Osteoblast (primary cell): ENCODE measurements at places on chromosomes 4 and X. TPM values are rescaled to one million over a fixed set of nuclear protein-coding genes. Genes with fewer than 3 reads are reported as not detected.

- DNase-seq: peak; percentile 97
Observed at GRCh38 chr4:4430492-4431195, 43.7 kb downstream of the NSG1 start.

- DNase-seq: no peak
Observed at GRCh38 chrX:131977619-131978018, 45.5 kb upstream of the STK26 start.

DNA sequence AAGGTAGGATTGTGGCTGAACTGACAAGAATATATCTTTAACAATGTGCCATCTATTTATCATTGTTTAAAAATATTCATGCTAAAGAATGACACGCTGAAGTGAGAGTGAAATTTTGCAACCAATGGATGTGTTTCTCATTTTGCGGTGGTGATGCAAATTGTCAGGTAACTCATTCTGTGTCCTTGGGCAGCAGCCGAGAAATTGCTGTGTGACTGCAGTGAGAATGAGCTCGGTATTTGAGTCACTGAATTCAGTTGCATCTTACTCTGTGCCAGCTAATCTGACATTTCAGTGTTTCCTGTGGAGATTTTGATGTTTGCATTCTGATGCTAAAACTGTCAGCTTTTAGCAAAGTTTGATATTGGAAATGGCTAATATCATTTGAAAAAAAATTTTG is 28.1 kb downstream of the MCUB start:
- peak; percentile 69 for DNase-seq

GRCh38 chr4:103303011-103303410 is 104.9 kb upstream of the CENPE start:
- DNase-seq: no peak

DNA sequence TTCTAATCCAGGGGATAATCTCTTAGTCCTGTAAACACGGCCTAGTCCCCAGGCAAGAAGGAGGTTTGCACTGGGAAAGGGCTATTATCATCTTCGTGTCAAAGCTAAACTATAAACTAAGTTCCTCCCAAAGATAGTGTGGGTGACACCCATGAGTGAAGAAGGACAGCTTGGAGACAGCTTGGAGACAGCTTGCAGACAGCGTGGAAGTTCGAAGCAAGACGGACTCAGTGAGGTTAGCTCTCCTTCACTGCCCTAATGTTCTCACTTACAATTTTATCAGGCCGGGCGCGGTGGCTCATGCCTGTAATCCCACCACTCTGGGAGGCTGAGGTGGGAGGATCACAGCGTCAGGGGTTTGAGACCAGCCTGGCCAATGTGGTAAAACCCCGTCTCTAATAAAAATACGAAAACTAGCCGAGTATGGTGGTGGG is 19.2 kb upstream of the PLCXD1 start:
- peak; percentile 82 for DNase-seq

GRCh38 chr4:108831886-108832285 is 69.0 kb upstream of the ETNPPL start:
- no peak for DNase-seq

DNA sequence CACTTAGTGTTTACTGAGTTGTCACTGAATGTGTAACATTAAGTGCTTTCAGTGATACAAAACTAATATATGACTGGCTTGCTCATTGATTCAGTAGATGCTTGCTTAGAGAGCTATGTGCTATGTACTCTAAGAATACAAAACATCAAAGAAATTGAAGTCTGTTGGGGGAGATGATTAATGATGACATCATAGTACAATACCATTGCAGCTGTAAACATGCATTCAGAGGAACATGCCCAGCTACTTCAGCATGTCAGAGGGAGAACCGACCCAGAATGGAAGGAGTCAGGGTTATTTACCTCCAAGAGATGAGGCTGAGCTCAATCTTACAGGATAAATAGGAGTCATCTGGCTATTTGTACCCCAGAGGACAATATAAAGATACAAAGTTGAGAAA is 290.8 kb downstream of the TENM3 start:
- DNase-seq: no peak

DNA sequence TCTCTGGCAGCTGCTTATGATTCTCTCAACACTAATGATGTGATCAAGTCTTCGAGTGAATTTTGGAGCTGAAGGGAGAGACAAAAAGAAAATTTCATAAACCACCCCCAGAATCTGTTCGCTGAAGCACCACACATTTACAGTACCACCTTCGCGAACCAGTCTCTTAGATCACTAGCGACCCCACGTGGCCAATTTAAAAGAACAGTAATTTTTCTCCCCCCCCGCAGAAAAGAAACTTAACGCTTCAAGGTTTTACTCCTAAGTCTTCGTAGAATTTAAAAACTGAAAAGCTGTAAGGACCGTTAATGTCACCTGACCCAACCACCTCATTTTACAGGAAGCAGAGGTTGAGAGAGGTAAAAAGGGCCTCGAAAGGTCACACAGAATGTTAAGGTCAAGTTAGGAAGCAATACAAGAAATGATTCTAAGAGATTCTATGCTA is 187.5 kb downstream of the QDPR start:
- DNase-seq: no peak

DNA sequence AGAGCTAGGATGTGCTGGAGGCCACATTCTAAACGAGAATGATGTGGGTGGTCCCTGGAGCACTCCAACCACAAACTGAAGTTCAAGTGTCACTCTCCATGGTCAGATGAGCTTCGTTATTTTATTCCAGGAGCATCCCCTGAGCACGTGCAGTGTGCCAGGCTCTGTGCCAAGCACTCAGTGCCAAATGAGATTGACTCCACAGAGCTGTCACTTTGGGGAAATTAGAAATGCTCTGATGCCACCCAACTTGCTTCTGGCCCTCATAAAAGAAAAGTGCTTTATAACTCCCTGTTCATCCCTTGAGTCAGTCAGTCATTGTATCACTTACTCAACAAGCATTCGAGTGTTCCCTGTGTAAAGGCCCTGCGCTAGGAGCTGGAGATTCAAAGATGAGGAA is 91.2 kb downstream of the RTL5 start:
- DNase-seq: no peak

SPANXN3 gene
- not detected in 2 replicates for total RNA-seq

- DNase-seq: no peak
Observed at GRCh38 chr4:173024203-173024602, 144.4 kb upstream of the GALNT7 start.

DNA sequence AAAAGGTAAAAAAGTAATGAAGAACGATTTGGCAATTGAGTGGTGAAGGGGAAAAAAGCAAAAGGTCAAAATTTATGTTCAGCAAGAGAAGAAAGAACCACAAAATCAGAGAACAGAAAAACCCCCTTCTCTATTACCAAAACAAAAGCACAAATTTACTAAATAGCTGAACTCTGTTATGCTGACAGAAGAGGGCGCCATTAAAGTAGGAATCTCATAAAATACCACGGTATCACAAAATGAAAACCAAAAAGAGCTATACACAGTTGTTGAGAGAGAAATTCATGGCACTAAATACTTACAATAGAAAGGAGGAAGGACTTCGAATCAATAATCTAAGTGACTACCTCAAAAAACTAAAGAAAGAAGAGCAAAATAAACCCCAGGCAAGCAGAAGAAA is 69.6 kb upstream of the CXorf66 start:
- no peak for DNase-seq

DNA sequence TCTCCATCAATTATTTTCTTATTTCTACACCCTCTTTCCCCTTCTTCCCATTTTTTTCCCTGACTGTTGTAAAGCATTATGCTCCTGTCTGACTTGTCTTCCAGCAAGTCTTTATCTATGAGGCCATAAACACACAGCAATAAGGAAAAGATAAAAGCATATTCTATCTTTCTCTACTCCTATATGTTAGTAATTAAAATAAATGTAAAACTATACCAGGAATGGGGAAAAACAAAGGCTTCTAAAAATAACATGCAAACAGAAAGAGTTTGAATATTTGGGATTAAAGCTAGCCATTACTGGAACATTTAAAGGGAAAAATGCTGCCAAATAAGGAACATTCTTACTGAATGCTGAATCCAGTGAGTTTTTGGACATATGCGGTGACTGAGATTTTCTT is 471.7 kb upstream of the HS3ST1 start:
- DNase-seq: no peak

GRCh38 chr4:175092114-175092513 is 174.0 kb downstream of the ADAM29 start:
- no peak for DNase-seq

ASMT gene
- total RNA-seq: 0.36 TPM in 1 of 2 replicates, not detected in the other

BRS3 gene
- total RNA-seq: not detected in 2 replicates

GRCh38 chrX:131816551-131817136 is 206.5 kb upstream of the STK26 start:
- no peak for DNase-seq

DNAAF6 gene
- total RNA-seq: not detected in 2 replicates

CENPVL1 gene
- not detected in 2 replicates for total RNA-seq

RS1 gene
- not detected in 2 replicates for total RNA-seq

- no peak for DNase-seq
Observed at GRCh38 chr4:112966701-112967488, 82.6 kb upstream of the ANK2 start.

DNA sequence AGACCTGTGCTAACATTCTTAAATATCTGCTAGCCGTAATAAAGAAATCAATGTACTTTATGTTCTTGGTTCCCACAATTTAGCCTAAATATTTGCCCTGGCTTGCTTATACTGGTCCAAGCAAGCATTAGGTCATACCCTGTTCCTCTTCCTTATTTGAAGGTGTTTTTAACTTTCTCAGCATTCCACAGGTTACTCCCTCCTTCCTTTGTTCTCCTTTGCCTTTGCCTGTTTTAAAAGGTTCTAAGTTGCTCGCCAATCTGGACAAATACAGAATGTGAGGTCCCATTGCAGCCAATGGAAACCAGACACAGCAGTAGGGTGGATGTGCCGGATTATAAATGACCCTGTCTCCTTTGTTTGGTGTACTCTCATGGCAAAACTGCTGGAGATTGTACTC is 436.8 kb upstream of the PCDH7 start:
- no peak for DNase-seq

HEPH gene
- total RNA-seq: 63.0 and 64.5 TPM in 2 replicates

DNA sequence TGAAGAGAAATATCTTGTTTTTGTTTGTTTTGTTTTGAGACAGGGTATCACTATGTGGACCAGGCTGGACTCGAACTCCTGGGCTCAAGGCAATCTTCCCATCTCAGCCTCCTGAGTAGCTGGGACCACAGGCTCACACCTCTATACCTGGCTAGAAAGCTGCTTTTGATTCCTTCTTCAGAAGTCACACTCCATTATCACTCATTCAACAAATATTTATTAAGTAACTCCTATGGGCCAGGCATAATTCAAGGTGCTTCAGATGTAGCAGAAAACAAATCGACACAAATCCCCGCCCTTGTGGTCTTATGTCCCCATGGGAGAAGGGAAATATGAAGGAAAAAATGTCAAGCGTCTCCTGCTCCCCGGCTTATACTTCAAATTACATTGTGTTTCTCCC is 72.6 kb upstream of the DHX15 start:
- DNase-seq: no peak

TASL gene
- not detected in 2 replicates for total RNA-seq

GRCh38 chrX:136112286-136112685 is 35.0 kb upstream of the FHL1 start:
- no peak for DNase-seq

- DNase-seq: no peak
Observed at GRCh38 chr4:67581208-67581857, 22.8 kb downstream of the STAP1 start.

GRCh38 chr4:5573965-5574364 is 134.4 kb downstream of the EVC2 start:
- DNase-seq: no peak

HERC5 gene
- total RNA-seq: 0.88 and 1.4 TPM in 2 replicates

PITX2 gene
- total RNA-seq: 0.36 and 0.59 TPM in 2 replicates

DMRTC1 gene
- total RNA-seq: not detected in 2 replicates

MMAA gene
- total RNA-seq: 4.3 and 5.0 TPM in 2 replicates

- DNase-seq: no peak
Observed at GRCh38 chr4:187929024-187929423, 66.5 kb upstream of the ZFP42 start.

DNA sequence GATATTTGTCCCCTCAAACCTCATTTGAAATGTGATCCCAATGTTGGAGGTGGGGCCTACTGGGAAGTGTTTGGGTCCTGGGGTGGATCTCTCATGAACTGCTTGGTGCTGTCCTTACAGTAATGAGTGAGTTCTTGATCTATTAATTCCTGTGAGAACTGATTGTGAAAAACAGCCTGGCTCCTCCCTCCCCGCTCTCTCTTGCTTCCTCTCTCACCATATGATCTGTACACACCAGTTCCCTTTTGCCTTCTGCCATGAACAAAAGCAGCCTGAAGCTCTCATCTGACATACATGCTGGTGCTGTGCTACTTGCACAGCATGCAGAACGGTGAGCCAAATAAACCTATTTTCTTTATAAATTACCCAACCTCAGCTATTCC is 11.2 kb upstream of the YIPF7 start:
- DNase-seq: no peak

- no peak for DNase-seq
Observed at GRCh38 chrX:124829930-124830329, 483.6 kb downstream of the SH2D1A start.

SMC1A gene
- total RNA-seq: 14.4 and 14.8 TPM in 2 replicates

XK gene
- total RNA-seq: under 0.01 TPM in 2 replicates

DNA sequence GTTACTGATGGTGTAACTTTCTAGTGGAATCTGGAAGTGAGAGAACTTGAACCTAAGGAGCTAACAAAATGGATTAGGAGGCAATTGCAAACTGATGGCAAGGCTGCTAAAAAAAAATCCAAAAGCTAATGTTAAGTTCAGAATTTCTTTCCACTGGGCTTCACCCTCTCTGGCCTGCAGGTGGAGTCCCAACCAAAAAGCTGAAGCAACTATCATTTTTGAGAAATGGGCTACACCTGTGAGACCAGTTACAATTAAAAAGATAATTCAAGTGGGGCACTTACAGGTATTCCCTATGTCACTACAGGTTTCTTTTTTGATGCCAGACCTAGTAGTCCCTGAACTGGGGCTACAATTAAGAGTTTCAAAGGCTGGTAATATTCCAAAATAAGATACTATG is 142.1 kb upstream of the FTHL17 start:
- DNase-seq: no peak

PNMA6A gene
- total RNA-seq: 1.1 and 1.2 TPM in 2 replicates

SMPX gene
- total RNA-seq: not detected in 2 replicates

- DNase-seq: no peak
Observed at GRCh38 chr4:26131711-26132110, 189.1 kb upstream of the RBPJ start.

DNA sequence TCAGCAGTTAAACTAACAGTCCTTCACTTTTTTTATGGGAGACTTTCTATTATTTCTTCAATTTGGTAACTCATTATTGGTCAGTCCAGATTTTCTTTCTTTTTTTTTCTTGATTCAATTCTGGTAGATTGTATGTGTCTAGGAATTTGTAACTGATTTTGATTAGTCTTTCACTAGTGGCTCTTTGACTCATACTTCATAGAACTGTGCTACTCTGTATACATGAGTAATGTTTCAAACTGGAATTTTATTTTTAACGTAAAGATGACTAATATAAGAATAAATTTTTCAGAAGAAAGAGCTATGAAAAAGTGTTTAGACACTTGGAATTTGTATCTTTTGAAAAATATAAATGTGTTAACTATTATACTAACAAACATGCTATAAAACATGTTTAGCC is 813.0 kb downstream of the TRAM1L1 start:
- no peak for DNase-seq

DNA sequence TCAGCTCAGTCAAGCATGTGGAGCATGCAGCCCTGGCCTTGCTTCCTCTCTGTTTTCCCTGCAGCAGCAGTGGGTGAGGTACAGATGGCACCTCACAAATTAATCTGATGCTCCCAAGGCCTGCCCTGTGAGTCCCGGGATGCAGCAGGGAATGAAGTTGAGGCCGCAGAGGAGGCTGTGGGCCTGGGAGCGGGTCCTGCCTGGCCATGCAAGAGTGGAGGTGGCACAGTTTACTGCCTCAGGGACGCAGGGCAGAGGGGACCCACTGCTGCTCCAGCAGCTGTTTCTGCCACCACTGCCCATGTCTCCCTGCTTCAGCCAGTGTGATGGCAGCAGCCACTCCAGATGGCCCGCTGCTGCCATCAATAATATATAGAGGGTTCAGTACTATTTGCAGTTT is 474.6 kb downstream of the EPHA5 start:
- no peak for DNase-seq
